ENCODE measurements at places on chromosomes 6 and 20.

- DNase-seq: no peak
Measured at GRCh38 chr6:87815449-87815848, 113.4 kb upstream of the AKIRIN2 start.

DNA sequence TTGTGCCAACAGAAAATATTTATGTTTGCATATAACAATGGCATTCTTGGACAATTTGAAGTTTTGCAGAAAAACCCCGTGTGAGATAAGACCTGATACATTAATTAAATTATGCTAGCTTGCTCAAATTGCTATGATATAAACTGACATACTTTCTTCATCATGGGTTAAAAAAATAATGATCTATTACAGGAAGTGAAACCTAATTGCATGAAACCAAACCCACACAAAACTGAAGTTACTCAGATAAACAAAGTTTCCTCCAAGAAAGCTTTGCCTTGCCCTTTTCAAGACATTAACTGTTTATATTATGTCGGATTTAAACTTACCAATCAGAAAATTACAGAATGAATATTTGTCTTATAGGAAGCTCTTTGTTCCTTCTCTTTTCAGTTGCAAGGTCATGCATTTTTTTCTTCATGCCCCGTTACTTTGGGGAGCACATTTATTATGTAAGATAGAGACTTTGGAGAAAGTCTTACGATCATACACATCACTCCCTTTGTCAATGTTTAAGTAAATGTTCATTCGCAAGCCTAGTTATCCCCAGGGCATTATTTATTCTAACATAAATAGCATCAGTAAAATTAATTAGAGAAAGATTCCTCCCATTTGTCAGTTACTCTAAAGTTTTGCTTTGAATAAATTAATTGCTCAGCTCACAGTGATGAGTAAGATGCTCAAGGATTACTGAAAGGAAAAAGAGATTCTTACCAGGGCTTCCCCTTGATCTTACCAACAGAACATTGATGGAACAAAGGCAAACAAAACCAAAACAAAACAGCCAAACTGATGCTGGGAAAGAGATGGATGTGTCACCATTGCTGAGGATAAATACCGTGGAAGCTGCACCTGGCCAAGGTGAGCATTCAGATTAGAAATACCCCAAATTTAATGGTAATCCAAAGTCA, 14.8 kb upstream of the TMEM244 start:
- DNase-seq: no peak

DNA sequence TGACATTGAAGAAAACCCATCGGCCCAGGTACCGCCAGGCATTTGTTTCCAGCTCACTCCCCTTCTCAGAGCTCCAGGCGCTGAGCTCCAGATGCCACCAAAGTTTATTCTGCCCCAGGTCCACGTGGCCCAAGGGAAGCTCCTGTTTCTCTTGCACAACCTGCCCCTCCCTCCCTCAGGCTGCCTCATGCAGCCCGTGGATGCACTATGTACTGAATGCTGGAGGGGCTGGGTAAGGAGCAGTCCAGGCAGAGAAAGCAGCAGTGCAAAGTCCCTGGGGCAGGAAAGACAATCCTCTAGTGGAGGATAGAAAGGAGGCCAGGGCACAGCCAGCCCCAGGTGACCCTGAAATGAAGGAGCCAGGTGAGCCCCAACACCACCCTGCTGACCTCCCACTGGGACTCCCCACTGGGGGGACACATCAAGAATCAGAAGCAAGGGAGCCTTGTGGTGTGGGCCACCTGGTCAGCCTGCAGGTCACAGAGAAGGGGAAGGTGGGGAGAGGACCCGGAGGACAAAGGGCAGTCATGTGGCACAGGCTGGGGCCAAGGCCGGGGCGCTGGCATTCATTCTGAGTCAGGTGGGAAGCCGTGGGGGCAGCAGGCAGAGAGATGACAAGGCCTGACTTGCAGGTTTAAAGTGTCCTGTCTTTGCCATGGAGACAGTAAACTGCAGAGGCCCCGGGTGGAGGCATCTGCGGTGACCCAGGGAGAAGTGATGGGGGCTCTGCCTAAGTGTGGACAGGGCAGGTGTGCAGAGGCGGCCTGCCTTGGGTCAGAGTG, 230.1 kb downstream of the PREX1 start:
- peak; percentile 8 for DNase-seq

DNA sequence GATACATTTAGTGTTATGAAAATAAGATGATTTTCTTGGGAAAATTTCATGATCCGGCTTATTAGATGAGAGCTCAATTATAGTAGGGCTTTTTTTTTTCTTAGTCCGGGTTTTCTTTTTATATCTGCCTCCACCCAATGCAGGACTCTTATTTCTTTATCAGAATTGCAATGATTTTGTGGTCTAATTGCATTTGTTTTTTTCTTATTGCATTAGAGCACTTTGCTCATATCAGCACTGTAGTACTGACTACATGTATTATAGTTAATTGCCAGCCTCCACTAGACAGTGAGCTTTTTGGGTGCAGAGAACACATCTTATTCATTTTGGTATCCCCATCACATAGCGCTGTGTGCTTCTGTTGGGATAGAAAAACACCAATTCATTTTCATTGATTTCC, 50.0 kb downstream of the FBXO5 start:
- DNase-seq: no peak

GRCh38 chr6:13813621-13814175, 659 bp downstream of the MCUR1 start:
- DNase-seq: peak; percentile 75

All from GM23248 (cell line).